ENCODE measurements at places on chromosomes 5 and 9.

GRCh38 chr5:131548176-131548575, 86.9 kb downstream of the RAPGEF6 start:
- DNase-seq = no peak

DNA sequence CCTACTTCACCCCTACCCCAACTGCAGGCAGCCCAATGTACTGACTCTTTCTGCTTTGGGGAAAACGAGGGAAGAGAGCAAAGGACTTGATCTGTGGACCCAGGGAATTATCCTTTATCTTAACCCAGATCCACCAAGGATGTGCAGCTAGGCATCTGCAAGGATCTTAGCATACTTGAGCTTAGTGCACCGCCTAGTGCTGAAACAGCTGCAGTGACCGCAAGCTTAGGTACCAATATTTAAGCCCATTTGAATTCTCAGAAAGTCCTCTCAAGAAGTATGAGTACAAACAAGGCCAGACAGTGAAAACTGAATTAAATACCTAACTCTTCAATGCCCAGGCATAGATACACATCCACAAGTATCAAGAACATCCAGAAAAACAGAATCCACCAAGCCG, 576.7 kb upstream of the ADAMTS16 start:
- DNase-seq = peak; percentile 49

DNA sequence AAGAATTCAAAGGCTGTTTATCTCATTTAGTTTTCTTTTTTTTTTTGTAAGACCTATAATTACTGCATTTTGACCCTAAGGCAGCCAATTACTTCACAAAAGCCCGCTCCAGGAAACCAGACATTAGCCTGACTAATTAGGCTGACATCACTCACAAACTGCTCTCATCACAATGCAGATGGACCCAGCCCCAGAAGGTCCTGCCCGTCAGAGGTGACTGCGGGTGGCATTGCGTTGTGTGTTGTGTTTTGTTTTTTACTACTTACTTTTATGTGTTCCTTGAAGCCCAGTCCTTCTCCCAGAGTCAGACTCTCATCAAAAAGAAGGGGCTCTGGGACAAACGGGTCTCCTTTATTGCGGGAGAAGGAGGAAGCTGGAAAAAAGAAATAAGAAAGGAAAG, 172.2 kb downstream of the HSD17B3 start:
- DNase-seq = no peak

GRCh38 chr9:69273161-69273560, 51.9 kb upstream of the ENTREP1 start:
- DNase-seq = no peak

DNA sequence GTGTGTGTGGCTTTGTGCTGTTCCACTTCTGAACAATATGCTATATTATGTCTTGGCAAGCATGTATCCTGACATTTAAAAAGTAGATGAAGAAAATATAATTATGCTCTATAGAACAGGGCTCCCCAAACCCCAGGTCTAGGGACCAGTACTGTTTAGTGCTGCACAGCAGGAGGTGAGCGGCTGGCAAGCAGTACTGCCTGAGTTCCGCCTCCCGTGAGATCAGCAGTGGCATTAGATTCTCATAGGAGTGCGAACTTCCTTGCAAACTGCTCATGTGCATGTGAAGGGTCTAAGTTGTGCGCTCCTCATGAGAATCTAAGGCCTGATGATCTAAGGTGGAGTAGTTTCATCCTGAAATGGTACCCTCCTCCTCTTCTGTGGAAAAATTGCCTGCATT, 979.1 kb upstream of the CTNND2 start:
- DNase-seq = no peak

DNA sequence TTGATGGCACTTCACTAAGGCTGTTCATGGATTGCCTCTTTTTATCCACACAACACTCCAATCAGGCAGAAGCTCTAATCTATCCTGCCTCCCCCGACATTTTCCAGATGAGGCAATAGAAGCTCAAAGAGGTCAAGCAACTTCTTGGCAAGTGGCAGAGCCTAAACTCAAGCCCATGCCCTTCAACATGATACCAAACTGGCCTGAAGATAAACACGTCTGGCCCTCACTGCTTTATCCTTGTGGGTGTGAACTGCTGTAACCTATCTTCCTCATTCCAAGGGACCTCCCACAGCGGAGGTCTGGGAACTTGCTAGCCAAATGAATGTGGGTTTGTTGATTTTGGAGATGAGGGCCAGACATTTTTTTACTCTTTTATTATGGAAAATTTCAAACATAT, 9.5 kb downstream of the SLC35A4 start:
- DNase-seq = no peak

- no peak for DNase-seq
Measured at GRCh38 chr5:21185536-21185935, 1197.5 kb upstream of the CDH18 start.

- DNase-seq = no peak
Measured at GRCh38 chr9:70940605-70941004, 180.8 kb downstream of the TRPM3 start.

- no peak for DNase-seq
Measured at GRCh38 chr5:44869928-44870327, 61.2 kb downstream of the MRPS30 start.

GRCh38 chr5:141695627-141696215, 13.7 kb upstream of the ARAP3 start:
- no peak for DNase-seq

DNA sequence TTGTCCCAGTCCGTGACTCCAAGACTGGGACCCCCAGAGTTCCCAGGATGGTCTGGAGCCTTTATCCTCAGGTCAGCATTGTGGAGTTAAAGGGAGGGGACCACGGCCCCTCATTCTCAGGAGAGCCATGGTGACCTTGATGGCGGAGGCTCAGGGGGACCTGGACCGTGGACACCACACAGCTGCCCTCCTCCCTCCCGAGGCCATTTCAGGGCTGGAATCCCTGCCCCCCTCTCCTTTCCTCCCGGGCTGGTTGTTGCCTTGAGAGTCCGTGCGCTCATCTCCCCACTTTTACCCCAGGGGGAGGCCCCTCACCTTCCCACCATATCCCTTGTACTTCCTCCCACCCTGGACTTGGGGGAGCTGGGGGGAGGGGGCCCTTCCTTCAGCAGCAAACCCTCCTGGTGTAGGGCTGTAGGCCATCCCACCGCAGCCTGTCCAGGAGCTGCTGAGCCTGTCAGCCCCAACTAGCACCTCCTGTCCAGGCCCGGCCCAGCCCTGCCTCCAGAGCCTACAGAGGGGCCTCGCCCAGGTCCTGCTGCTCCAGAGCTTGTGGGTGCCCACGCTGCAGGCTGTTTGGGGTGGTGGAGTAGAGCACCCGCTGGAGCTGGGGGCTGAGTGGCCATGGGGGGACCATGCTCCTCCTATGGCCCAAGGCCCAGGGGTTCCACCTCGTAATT, 14.3 kb upstream of the AJM1 start:
- no peak for DNase-seq

GRCh38 chr5:87069974-87070608, 197.6 kb upstream of the RASA1 start:
- peak; percentile 60 for DNase-seq

DNA sequence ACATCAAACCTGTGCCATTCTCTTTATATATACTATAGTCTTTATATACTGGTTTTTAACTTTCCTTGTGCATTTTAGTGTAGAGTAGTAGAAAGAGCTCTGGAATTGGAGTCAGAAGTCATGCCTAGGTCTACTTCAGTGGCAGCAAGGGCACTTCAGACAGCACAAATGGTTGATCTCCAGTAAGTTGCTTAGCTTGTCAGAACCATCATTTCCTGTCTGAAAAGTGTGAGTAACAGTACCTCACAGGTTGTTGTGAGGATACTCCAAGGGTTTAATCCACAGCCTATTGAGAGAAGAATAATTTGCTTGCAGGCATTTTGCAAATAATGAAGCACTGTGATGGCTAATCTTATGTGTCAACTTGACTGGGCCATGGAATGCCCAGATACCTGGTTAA, 95.8 kb upstream of the NR4A3 start:
- DNase-seq = no peak

GRCh38 chr9:114771889-114772288, 34.0 kb downstream of the TNFSF15 start:
- peak; percentile 37 for DNase-seq

DNA sequence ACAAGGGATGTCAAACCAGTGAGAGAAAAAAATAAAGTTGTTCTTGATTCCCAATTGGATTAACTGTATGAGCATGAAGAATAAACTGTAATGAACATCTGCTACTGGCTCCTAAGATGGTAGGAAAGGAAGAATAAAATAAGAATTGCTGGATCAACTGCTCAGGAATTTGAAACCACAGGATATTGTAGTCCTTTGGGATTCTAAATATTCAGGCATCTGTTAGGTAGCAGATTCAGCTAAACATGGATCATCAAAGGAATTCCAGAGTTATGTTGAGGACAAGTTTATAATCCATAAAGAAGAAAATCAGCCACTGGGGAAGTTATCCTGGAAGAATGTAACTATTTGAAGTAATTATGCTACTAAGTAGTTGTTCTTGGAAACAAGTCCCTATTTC, 65.8 kb downstream of the ISL1 start:
- DNase-seq = no peak

DNA sequence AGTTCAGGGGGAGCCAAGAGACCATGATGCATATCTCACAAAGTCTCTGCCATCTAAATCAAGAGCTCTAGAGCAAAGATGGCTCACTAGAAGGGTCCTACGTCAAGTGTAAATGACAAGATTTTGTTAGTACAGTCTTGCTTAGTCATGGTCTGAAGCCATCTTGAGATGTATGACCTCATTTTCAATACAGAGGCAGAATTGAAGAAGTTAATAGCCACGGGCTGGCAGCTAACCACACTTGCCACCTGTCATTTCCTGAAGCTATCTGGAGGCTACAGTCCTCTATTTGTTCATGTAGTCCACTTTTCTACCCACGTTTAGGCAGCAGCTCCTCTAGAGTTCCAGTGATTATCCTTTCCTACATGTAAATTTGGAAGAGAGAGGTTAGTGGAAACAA, 231.7 kb upstream of the CDH12 start:
- DNase-seq = no peak

DNA sequence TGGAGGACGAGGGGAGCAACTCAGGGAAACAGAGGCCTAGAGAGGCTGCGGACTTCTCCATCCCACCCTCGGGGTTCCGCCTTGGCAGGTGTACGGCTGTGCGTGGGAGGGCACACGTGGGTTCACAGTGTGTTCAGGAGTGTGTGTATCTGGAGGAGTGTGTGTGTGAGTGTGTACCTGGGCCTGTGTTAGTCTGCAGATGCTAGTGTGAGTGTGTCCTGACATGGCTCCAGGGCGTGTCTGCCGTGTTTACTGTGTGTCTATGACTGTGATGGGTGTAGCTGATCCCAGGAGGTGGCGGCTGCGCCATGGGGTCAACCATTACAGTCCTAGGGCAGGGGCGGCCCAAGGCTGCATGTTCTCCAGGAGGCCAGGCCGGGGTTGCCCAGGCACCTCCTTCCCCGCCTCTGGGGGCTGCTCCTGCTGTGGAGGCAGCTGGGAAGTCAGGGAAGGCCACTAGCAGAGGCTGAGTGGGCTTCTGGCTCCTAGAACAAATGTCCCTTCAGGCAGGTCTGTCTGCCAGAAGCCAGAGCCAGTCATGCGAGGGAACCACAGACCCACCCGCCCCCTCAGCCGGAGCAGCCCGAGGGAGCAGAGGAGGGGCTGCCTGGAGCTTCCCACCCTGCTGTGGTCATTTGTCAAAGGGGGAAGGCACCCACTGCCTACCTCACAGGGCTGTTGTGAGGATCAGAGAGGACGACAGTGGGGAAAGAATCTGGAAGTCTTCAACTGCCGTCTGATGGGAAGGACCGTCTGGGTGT, 21.4 kb downstream of the CRB2 start:
- no peak for DNase-seq

DNA sequence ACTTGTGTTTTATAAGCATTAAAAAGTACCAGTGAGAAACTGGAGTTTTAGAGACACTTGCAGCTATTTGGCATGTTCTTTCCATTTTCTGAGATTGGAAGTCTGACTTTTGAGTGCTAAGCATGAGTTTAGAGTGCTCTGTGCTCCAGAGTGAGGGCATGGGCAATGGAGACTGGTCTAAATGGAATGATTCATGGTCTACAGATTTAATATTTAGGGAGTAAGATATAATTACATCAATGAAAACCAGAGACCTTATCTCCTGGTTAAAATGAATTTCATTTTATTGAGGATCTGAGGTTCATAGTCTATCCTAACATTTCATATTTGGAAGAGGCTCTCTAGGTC, 135.9 kb upstream of the RPS23 start:
- no peak for DNase-seq

GRCh38 chr9:112115109-112115508, 60.0 kb downstream of the SUSD1 start:
- no peak for DNase-seq

DNA sequence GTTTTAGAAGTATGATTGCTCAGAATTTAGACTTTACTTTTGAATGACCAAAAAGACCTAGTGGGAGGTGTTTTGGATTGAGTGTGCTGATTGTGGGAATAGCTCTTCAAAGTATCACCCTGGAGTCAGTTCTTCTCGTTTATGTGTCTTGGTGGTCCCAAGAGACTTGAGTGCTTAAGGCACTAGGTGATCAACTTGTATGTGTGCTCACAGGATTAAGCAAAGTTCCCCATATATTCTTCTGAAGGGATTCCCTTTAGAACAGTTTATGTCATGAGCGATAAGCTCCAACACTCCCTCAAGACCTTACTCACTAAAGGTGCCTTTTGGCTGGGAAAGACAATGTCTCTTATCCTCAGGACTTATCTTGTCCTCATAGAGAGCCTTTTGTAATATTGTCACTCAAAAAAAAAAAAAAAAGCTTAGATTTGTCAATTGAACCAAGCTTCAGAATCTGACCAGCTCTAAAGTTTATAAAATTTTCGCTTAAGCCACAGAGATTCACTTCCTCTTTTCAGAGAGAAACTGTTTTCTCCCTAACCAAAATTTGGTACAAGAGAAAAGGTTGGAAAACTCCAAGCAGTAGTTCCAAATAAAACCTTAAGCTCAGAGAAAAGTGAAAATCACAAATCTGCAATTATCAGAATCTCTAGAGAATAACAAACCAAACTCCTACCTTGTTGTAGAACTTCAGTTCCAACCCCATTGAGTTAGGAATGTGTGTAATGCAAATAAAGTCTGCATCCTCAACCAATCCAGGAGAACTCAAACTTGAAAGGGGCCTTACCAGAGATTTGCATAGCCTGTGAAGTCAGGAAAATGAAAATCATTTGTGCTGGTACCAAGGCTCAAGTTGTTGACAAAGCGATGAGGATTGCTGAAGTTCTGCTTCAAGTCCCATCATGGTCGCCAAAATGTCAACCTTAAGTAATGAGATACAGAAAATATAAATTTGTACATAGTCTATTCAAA, 40.0 kb upstream of the PDZD2 start:
- DNase-seq = no peak

DNA sequence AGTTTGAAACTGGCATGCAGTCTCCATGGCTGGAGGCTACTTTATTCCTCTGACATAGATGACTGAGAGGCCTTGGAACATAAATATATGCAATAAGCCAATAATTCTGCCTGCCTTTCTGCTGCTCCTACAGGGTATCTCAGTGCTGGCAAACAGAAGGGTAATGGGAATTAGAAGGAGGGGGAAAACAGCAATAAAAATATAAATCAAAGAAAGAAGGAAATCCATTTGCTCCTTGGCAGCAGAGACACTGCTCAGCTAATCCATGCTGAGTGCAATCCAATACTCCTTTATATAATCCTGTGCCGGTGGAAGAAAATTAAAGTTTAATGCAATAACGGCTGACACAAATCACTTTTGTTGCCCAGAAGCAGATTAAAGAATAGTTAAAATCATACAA, 478.9 kb downstream of the SPATA31D1 start:
- DNase-seq = no peak

- no peak for DNase-seq
Measured at GRCh38 chr5:151078490-151079262, 2.2 kb downstream of the TNIP1 start.

- DNase-seq = no peak
Measured at GRCh38 chr5:96391921-96392320, 41.1 kb downstream of the PCSK1 start.

GRCh38 chr9:100589582-100589981, 11.7 kb downstream of the CAVIN4 start:
- peak; percentile 71 for DNase-seq

Measured in astrocyte of the cerebellum (primary cell).